Parietal lobe (tissue), 2 donors: ENCODE measurements at places on chromosomes 7 and 10. TPM values are rescaled to one million over a fixed set of nuclear protein-coding genes. Genes with fewer than 3 reads are reported as not detected.

DNA2 gene
- 26.6 TPM for total RNA-seq

ARHGEF35 gene
- 1.6 TPM for total RNA-seq

PSD gene
- 124 TPM for total RNA-seq

ASAH2 gene
- 2.5 TPM for total RNA-seq

GHRHR gene
- total RNA-seq = not detected

GALNT17 gene
- 17.2 TPM for total RNA-seq

TEX47 gene
- not detected for total RNA-seq

VAX1 gene
- 2.5 TPM for total RNA-seq

TMEM229A gene
- total RNA-seq = 0.31 TPM
